ENCODE measurements at places on chromosomes 2 and 18.
A peak's percentile ranks its signal among the peaks of the same experiment; 100 is the strongest.

DNA sequence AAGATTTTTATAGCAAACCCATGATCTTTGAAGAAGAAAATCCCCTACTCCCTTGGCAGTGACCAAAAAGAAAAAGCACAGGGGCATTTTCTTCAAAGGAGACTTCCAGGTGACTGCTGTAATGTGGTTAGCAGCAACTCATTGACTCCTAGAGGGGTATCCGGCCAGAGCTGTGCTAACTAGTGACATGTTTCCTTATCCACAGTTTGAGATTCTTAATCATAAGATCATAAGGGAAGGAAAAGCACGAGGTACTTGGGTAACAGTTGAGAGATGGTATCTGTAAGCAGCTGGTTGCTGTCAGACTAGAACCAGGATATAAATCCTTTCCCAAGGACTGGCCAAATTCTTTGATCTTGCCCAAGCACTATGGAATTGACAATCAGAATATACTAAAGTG, 124.7 kb downstream of the MREG start:
- no peak for DNase-seq

GRCh38 chr18:49747876-49748275, 65.5 kb downstream of the ACAA2 start:
- DNase-seq, result no peak

DNA sequence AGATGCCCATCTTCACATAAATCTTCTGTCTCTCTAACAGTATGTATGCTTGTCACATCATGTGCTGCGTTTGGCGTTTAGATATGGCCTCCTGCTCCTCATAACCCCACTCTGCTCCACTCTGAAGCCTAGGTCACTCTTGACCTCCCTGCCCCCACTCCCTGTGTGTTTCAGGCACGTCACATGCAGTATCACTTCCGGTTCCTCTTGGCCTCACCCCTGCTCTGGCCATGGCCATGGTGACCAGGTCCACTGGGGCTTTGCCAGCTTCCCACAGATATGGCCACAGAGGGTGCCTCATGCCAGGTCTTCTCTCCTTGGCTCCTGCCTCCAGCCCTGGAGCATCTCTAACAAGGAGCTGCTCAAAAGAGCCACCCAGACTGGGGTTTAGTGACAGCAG, 160.0 kb downstream of the RNF152 start:
- DNase-seq, result no peak

- no peak for DNase-seq
These were observed 61.7 kb downstream of the CCDC88A start for GRCh38 chr2:55357927-55358326.

DNA sequence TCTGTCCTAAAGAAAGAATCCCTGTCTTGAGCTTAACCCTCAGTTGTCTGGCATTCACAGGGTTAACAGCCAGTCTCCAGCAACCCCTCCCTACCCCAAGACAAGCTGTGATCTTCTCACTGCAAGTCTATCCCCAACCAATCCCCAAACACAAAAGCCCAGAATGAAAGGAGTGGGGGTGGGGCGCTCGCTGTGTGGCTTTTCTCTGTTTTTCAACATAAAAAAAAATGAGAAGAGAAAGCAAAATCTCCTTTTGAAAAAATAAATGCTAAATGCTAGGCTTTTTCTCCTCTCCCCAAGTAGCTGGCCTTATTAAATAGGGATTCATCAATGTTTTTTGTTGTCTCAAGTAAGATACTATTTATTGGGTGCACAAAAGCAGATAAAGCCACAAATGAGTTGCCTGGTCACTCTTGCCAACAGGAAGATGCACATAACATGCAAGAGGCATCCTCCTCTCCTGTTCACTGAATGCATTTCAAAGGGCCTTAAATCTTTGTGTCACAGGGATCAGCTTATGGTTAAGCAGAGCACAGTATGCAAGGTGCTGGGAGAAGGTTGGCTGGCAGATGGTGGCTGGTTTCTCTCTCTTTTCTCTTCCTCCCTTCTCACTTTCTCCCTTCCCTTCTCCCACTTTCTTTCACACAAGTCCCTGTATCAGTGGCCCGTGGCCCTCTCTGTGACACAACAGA, 225.6 kb downstream of the CMPK2 start:
- DNase-seq, result no peak

DNA sequence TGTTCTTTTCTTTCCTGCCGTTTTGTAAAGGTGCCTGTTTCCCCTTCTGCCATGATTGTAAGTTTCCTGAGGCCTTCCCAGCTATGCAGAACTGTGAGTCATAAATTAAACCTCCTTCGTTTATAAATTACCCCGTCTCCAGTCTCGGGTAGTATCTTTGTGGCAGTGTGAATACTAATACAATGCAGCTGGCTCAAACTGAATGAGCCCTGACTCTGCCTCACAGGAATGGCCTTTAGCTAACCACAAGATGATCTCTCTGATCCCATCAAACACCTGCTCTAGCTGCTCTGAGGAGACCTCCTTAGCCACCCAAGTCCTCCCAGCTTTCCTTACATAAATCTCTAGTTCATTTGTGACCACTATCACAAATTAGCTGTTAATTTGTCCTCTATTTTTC, 41.5 kb upstream of the CAB39 start:
- DNase-seq, result no peak

DNA sequence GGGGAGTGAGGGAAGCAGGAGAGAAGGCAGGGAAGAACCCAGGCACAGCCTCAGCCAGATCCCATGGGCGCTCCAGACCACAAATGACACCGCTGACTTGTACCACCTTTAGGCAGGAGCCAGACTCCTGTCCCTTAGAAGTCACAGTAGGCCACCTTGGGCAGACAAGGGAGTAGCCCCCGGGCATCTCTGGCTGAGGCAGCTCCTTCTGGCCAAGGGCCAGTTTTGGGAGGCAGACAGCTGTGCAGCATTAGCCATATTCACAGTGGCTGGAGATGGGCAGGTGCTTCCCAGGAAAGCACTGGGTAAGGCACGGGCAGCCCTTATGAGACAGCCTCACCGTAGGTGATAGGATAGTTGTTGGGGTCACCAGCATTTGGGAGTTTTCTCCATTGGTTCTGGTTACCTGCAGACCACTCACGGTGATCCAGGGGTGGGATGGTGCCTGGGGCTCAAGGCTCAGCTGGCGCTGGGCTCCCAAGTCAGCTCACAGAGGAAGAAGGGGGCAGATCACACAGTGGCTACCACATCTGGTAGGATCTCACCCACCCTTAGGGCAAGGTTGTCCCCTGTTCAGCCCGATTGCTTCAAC, 2.1 kb downstream of the ASTL start:
- no peak for DNase-seq

DNA sequence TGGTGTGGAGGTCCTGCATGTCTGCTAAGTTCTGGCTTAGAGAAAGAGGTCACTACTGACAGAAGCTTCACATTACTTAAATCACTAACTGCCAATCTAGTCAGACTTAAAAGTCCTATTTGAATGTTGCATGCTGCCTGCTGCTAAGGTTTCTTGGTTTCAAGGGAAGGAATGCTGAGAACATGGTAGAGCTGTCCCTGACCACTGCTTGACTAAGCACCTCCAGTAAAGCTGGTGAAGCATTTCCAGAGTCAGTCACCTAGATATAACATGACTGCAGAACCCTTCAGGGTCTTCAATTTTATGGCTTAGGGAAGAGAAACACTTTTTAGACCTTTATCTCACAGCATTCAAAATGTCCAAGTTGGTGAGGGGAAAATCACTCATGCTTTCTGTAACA, 2178.3 kb upstream of the PIK3C3 start:
- no peak for DNase-seq

GRCh38 chr2:165895974-165896373, 57.6 kb downstream of the TTC21B start:
- no peak for DNase-seq

GRCh38 chr18:46718501-46719341, 38.1 kb downstream of the ST8SIA5 start:
- DNase-seq, result no peak

GRCh38 chr2:45339253-45339652, 271.8 kb downstream of the SRBD1 start:
- DNase-seq, result no peak

- no peak for DNase-seq
These were observed 1791.6 kb downstream of the SUCLG1 start for GRCh38 chr2:82667491-82667890.

DNA sequence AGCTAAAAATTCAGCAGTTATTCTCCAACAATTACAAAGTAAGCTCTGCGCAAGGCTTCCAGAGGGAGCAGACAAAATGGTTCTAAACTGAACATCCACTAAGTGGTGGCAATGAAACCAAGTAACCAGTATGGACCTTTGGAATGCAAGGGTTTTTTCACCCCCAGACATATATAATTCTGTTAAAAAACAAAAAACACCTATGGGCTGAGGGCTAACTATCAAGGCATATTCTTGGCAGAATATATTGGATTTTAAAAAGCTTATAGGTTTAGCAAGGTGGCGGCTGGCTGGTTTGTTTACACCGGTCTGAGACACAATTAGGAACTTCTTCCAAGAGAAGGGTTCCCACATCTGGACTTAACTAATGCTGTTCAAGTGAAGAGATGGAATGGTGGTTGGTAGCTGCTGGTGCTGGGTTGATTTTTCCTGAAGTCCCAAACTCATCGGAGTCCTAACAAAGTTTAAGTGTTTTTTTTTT, 2.8 kb downstream of the ZFP36L2 start:
- DNase-seq, result no peak

- DNase-seq, result no peak
These were observed 241.7 kb upstream of the HDAC4 start for GRCh38 chr2:239642406-239643004.

DNA sequence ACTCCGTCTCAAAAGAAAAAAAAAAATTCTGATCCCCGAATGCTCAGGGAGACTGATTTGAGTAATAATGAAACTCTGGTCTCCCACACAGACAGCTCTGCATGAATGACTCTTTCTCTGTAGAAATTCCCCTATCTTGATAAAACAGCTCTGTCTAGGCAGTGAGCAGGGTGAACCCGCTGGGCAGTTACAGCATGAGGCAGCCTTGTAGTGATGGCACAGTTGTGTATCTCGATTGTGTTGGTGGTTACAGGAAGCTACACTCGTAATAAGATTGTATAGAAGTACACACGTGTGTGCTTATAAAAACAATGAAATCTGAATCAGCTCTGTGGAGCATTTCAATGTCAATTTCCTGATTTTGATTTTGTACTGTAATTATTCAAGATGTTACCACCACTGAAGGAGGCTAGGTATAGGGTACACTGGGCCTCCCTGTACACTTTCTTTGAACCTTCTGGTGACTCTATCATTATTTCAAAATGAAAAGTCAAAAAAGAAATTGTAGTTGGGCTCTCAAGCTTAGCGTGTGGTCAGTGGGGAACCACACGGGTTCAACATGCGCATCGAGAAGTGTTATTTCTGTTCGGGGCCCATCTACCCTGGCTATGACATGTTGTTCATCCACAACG, 34.9 kb upstream of the ATP8B1 start:
- no peak for DNase-seq

DNA sequence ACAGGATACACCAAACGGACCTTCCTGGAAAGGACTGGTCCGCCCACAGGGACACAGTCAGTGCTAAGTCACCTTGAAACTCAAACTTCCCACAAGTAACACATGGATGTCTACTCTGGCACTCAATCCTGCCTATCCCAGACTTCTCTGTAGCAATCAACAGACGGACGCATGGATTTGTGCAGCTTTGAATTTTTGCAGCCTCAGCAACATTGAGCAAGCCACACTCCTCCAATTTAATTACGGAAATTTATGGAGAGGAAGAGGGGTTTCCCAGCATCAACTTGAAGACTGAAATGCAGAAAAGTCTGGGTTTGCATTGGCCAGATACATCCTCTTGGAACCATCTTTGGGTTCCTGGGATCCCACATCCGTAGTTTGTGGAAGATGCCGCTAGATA, 26.2 kb downstream of the DNER start:
- DNase-seq, result no peak

- no peak for DNase-seq
These were observed 126.7 kb upstream of the COPS8 start for GRCh38 chr2:236959036-236959435.

DNA sequence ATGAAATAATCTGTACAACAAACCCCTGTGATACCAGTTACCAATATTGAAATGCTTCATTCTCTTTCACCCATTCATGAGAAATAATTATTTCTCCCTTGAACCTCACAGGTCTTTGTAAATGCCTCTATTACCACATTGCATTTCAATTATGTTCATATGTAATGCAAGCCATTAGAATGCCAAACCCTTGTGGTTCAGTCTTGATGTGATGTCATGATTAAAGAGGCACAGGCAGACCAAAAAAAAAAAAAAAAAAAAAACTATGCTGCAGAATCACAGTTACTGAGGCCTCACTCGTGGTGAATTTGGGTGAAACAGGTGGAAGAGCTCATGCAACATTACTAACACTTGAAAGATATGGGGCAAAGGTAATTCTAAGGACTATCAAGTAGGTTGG, 9.4 kb upstream of the EPG5 start:
- DNase-seq, result no peak

DNA sequence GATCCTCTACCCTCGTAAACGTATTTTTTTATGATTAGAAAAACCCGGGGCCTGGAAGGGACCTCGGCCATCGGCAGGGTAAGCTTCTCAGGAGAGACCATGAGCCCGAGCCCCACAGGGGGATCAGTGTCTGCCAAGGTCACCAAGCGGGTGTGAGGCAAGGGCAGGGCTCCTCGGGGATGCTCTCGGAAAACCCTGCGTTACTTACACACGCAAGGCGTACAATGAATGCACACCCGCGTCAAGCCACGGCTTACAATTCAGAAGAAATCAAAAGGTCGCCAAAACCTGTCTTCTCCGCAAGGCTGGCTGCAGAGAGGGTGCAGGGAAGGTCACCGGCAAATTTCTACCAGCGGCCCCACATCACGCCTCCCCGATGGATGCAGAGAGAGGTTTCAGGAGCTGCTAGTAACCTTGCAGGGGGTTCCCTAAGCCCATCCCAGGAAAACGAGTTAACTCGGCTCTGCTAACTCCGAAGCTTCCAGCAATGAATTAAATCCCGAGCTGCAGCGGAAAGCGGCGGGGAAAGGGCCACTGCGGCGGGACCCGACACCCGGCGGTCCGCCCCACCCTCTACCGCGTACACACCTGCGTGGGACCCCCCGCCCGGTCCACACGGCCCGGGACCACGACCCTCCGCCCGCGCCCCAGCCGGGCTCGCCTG, 638 bp downstream of the ST3GAL5 start:
- DNase-seq, result peak; percentile 12

GRCh38 chr2:165002638-165003037, 47.3 kb upstream of the SLC38A11 start:
- DNase-seq, result no peak

- DNase-seq, result no peak
These were observed 68.4 kb downstream of the UGGT1 start for GRCh38 chr2:128159437-128159836.

DNA sequence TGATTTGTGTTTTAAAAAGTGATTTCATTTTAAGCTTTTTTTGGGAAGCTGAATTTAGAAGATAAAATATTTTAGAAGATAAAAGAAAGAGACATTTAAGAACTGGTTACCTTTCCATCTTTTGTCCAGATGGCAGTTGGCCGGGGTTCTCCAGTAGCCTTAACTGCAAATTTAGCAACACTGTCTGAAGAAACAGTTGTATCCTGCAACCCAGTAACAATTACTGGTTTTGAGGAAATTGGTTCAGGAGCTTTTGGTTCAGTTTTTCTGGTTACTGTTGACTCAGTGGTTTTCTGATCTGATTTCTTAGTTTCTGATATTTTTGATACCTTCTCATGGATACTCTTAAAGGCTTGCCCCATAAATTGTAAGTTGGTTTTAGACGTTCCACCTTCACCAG, 49.9 kb downstream of the PLEKHA3 start:
- no peak for DNase-seq

Data from stimulated activated CD4-positive, alpha-beta T cell treated with anti-CD3 and anti-CD28 coated beads, Interleukin-15, amount 100 ng/mL, for 1 hour (primary cell).